ENCODE measurements at places on chromosomes 12 and 14. TPM values are rescaled to one million over a fixed set of nuclear protein-coding genes. Genes with fewer than 3 reads are reported as not detected.

The CIPC gene
- 16.7 TPM for total RNA-seq

GRCh38 chr14:54498095-54498531 lies 9.3 kb upstream of the GMFB start:
- no peak for DNase-seq
- H3K36me3 ChIP-seq: no peaks in the 10 kb centered on the region
- no peak overlapping the region for H3K4me3 ChIP-seq
- H3K27me3 ChIP-seq: no peaks in the 10 kb centered on the region

DNA sequence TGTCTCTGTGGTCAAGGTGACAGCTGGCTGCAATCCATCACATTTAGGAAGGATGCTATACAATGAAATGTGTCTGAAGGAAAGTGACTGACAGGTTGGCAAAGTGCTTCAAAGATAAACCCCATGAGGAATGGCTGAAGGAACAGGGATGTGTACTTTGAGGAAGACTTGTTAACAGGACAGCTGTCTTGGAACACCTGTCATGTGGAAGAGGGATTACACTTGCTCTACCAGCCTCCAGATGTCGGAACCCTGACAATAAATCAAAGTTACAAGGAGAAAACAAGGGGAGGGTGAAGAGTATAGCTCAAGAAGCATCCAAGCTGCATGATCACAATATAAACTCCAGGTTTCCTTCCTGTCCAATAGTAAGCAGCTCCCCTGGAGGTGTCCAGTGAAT lies 147.8 kb upstream of the TMCC3 start:
- no peaks in the 10 kb centered on the region for H3K36me3 ChIP-seq
- H3K4me3 ChIP-seq: no peak overlapping the region
- H3K4me1 ChIP-seq: peaks cover 9% of the 10 kb centered on the region
- DNase-seq: no peak
- peaks cover 6% of the 10 kb centered on the region for H3K27me3 ChIP-seq

GRCh38 chr12:124432376-124432775 lies 135.0 kb downstream of the NCOR2 start:
- peaks cover 27% of the 10 kb centered on the region for H3K4me1 ChIP-seq
- no peaks in the 10 kb centered on the region for H3K27me3 ChIP-seq
- peaks cover 3% of the 10 kb centered on the region for H3K36me3 ChIP-seq
- H3K27ac ChIP-seq: no peak overlapping the region

DNA sequence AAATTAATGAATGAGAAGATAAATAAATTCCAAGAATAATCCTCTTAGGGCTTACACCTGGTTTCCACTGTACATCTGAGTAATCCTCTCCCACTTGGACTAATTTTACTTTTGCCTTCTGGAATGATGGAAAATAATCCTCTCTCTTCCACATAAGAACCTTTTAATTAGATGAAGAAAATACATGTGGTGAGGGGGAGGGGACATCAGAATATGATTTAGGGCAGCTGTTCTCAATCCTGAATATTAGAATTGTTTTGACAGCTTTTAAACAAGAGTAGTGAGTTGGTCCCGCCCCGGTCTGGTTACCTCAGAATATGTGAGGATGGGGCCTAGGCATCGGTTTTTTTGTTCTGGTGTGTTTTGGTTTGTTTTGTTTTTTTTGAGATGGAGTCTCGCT lies 51.5 kb downstream of the HECTD4 start:
- DNase-seq: no peak
- H3K4me3 ChIP-seq: no peak overlapping the region
- no peak overlapping the region for H3K27ac ChIP-seq
- H3K27me3 ChIP-seq: no peaks in the 10 kb centered on the region
- H3K4me1 ChIP-seq: no peaks in the 10 kb centered on the region

GRCh38 chr12:132477017-132477702 lies 12.8 kb upstream of the FBRSL1 start:
- H3K4me1 ChIP-seq: no peaks in the 10 kb centered on the region
- no peak overlapping the region for H3K27ac ChIP-seq
- H3K36me3 ChIP-seq: no peaks in the 10 kb centered on the region
- no peak for DNase-seq

DNA sequence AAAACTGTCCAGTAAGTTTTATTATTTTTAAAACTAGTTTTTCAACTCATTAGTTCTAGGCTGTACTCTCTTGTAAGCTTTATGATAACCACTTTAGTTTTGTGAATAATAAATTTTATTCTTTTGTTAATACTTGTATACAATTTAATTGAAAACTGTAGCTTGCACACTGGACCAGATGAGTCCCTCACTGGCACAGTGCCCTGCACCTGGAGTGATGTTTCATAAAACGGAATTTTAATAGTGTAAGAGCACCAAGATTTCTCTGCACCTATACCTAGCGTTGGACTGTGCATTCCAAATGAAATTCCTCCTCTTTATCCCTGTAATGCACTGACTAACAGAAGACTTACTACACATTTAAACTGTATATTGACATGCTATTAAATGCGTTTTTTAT lies 80.8 kb downstream of the PRIMA1 start:
- H3K27ac ChIP-seq: no peak overlapping the region
- H3K36me3 ChIP-seq: no peaks in the 10 kb centered on the region
- no peaks in the 10 kb centered on the region for H3K27me3 ChIP-seq
- H3K4me3 ChIP-seq: no peak overlapping the region
- no peaks in the 10 kb centered on the region for H3K4me1 ChIP-seq
- no peak for DNase-seq

The HOXC6 gene
- not detected for total RNA-seq

The OR4Q3 gene
- total RNA-seq: not detected

The SLC6A12 gene
- 2.6 TPM for total RNA-seq

Measured in astrocyte (in vitro differentiated cells and primary cell).